ENCODE measurements at places on chromosomes 1 and 21. TPM values are rescaled to one million over a fixed set of nuclear protein-coding genes. Genes with fewer than 3 reads are reported as not detected.

GRCh38 chr21:35340273-35340672 is 291.2 kb upstream of the RUNX1 start:
- DNase-seq, result no peak

DNA sequence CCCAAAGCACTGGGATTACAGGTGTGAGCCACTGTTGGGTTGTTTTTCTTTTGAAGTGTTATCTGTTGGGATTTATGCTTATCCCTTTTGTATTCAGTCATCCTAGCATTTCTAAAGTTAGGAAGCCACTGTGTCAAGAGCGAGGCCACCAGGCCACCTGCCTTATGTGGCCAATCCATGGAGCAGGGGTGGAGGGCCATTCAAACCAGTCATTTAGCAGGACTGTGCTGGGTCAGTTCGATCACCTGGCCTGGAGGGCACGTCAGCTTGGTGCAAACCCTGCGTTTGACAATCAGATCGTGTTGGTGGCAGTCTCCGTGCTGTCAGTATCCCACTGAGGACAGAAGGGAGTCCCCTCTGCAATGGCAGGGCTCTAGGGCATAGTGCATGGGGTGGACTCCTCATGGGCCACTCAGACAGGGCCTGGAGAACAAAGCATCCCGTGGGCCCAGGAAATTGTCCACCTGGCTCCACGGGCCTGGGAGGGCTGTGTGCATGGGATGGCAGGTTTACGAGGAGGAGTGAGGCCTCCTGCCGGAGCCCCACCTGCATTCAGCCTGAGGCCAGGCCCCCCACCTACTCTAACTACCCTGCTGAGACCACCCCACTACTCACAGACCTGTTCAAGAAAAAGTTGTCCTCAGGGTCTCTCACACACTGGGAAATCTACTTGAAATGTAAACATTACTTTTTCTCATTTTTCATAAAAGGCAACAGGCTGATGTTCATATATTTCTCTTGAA is 242.3 kb downstream of the SDCCAG8 start:
- no peak for DNase-seq

- peak; percentile 78 for DNase-seq
These were observed 4.9 kb downstream of the PLEKHG5 start for GRCh38 chr1:6486433-6487011.

- peak; percentile 22 for DNase-seq
These were observed 30.0 kb upstream of the RCSD1 start for GRCh38 chr1:167599957-167600581.

DNA sequence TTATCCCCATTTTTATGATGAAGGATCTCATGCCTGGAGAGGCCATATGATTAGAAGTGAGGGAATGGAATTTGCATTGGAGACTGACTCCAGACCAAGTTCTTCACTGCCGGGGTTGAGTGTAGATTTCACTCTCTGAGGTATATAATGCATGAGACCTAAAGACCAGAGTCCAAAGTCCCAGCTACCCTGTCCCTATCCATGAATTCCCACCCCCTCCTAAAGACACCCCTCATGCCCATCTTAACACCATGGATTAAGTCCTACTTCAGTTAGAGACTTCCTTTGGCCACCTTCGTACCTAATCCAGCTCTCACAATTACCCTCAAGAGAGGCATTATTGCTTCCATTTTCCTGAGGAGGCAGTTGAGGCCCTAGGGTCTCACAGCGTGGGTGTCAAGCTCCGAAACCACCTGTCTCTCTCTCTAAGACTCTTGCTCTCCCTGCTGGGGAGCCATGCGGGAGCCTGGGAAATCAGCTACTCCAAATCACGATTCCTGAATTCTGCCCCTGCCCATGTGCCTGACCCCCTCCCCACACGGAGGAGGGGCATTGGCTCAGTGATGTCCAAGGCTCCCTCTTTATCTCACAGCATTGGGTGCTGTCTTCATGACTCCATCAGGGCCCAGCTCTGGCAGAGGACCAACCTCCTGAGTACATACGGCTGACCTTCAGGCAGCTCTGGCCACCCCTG is 11.7 kb upstream of the FOXO6 start:
- DNase-seq, result no peak

DNA sequence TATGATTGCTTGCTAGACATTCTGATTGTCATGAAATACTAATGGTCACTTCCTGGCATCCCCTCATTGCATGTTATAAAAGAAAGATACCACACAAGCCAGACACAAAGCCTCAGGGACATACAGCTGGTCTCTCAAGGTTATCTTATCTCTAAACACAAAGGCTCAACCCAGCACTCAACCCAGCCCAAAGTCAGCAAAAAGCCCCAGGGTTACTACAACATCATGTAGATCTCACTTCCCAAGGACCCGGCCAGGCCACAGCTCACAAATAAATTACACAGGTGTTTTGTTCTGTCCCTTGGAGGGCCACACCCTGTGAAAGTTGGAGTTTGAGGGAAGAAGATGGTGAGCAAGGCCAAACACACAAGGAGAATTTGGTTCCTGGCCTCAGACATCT is 109.7 kb upstream of the BARHL2 start:
- no peak for DNase-seq

- DNase-seq, result no peak
These were observed 52.0 kb upstream of the KCNA3 start for GRCh38 chr1:110726755-110727154.

DNA sequence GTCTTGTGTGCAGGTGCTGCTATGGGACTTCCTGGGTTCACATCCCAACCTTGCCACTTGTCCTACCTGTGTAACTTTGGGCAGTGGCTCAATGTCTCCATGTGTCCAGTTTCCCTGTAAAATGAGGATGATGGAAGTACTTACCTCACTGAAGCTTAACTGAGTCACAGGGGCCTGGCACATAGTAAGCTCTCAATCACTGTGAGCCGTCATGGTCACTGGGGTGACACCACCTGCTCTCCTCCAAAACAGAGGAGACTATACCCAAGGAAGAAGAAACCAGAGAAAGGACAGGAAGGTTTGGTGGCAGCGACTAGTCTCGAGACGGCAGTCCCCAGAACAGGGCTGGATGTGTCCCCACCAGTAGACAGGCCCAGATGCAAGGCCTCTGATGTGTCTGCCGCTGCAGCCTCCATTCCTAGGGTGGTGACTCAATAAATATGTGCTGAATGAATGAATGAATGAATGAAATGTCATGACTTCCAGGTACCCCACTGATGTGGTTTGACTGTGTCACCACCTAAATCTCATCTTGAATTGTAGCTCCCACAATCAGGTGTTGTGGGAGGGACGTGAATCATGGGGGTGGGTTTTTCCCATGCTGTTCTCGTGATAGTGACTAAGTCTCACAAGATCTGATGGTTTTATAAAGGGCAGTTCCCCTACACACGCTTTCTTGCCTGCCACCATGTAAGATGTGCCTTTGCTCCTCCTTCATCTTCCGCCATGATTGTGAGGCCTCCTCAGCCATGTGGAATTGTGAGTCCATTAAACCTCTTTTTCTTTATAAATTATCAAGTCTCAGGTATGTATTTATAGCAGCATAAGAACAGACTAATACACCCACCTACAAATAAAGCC is 13.0 kb upstream of the LRP8 start:
- no peak for DNase-seq

DNA sequence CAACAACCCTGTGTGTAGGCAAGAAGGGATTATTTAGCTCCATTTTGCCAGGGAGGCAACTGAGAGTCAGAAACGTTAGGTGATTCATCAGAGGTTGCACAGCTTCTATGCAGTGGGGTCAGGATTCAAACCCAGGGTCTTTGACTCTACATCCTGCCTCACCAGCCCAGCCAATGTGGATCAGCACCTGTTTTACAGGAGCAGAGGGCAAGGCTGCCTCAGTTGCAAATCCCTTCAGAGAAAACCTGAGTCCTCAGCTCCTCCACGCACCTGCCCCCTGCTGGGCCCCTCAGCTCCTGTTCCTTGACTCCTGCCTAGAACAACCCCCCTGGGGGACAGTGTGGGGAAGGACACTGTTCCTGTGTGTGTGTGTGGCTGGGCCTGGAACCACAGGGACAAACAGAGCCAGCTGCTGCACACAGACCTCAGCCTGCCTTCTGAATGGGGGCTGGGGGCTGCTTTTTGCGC is 61.6 kb downstream of the LRRN2 start:
- no peak for DNase-seq

The LIN28A gene
- not detected for total RNA-seq

The AGMAT gene
- total RNA-seq, result 0.28 TPM

The COL18A1 gene
- total RNA-seq, result 4.3 TPM

The UQCRHL gene
- total RNA-seq, result 1.4 TPM

The PTPN7 gene
- total RNA-seq, result not detected

The LCE1D gene
- not detected for total RNA-seq

The LMOD1 gene
- 53.2 TPM for total RNA-seq

The OPTC gene
- total RNA-seq, result not detected

All from IMR-90 (cell line).